Renal cortical epithelial cell (primary cell): ENCODE measurements at places on chromosomes 2 and 18.

GRCh38 chr2:50838316-50838715 lies 193.6 kb downstream of the NRXN1 start:
- no peak for DNase-seq

DNA sequence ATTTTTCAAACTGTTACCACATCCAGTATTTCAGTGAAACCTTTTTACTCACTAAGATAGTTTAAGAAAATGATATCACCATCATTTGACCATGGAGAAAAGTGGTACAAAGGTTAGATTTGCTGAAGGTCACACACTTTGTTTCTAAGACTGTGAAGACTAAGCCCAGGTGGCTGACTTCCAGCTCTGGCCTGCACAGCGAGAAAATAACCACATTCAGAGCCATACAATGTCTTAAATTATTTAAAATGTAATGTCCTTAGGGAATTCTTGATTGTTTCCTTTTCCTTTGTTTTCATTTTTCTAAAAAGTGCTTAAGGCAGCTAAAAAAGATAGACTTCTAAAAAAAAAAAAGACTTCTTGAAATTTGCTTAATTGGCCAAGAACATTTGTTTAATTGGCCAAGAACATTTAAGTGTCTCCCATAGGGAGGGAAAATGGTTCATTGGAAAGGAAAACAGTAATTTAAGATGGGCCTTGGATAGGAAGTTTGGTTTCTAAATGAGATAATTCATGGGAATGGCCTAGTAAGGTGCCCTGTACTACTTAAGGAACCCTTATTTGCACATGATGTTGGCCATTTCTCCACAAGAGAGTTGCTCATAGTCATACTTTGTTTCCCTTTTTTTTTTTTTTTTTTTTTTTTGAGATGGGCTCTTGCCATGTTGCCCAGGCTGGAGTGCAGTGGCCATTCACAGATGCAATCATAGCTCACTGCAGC lies 45.2 kb downstream of the CYP1B1 start:
- no peak for DNase-seq

GRCh38 chr18:63098018-63098981 lies 221.3 kb downstream of the BCL2 start:
- DNase-seq, result no peak

DNA sequence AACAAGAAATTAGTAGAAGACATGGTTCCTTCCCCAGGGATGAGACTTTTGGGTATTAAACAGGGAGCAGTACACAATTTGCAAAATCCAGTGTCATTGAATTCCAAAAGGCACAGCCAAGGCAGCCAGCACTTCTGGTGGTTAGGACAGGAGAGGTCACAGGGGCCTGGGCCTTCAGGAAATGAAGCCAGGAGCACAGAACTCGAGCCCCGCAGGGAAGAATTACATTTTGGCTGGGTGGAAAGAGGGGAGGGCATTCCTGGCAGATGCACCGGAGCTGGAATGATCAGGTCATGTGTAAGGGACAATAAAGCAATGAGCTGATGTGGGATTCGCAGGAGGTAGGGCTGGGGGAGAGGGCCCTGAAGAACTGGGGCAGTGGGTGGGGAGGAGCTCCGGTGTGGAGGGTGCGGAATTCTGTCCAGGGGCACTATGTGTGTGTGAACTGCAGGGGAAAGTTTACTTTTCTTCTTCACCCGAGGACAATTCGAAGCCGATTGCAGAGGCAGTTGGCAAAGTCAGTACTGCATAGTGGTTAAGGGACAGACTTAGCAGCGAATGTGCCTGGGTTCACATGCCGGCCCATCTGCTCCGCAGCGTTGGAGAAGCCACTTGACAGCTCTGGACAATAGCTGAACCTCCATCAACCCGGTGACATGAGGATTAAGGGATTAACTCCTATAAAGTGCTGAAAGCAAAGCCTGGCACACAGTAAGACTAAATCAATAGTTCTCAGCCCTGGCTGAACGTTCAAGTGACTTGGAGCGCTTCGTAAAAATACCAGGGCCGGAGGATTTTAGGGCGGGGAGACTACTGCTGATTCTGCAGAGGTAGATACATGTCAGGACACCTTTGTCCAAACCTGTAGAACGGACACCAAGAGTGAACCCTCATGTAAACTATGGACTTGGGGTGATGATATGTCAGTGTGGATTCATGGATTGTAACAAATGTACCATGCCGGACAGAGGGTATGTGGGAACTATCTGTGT lies 36.4 kb downstream of the ALPK2 start:
- DNase-seq, result no peak

DNA sequence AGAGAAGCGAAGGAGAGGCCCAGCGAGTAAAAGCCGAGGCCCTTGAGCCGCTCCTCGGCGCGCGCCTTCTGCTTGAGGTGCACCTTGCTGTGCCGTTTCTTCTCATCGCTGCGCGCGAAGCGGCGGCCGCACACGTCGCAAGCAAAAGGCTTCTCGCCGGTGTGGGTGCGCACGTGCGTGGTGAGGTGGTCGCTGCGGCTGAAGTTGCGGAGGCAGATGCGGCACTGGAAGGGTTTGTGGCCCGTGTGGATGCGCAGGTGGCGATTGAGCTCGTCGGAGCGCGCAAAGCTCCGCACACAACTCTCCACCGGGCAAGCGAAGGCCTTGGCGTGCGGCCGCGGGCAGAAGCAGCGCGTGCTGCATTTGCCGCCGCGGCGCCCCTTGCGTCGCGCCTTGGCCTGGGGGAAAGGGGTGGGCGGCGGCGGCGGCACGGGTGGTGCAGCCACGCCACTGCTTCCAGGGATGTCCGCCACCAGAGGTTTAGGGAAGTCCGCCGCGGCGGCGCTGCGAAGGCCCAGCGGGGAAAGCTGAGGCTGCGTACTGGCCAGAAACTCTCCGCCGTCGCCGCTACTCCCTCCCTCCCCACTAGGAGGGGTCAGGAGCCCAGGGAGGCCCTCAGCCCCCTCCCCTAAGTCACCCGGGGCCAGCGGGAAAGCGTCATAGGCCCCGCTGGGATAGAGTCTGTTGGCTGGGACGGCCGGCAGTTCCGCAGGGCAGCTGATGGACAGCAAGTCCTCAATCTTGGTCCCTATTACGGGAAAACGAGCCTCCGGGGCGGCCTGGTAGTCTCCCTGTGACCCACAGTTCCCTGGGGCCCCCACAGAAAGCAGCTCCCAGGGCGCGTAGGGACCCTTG lies 1.7 kb downstream of the EGR4 start:
- no peak for DNase-seq

GRCh38 chr2:234292205-234292961 lies 204.5 kb downstream of the ARL4C start:
- no peak for DNase-seq

- no peak for DNase-seq
Observed at GRCh38 chr18:73750052-73750451, 397.6 kb downstream of the FBXO15 start.
